ENCODE measurements at places on chromosomes 2 and 18. TPM values are rescaled to one million over a fixed set of nuclear protein-coding genes. Genes with fewer than 3 reads are reported as not detected.

DNA sequence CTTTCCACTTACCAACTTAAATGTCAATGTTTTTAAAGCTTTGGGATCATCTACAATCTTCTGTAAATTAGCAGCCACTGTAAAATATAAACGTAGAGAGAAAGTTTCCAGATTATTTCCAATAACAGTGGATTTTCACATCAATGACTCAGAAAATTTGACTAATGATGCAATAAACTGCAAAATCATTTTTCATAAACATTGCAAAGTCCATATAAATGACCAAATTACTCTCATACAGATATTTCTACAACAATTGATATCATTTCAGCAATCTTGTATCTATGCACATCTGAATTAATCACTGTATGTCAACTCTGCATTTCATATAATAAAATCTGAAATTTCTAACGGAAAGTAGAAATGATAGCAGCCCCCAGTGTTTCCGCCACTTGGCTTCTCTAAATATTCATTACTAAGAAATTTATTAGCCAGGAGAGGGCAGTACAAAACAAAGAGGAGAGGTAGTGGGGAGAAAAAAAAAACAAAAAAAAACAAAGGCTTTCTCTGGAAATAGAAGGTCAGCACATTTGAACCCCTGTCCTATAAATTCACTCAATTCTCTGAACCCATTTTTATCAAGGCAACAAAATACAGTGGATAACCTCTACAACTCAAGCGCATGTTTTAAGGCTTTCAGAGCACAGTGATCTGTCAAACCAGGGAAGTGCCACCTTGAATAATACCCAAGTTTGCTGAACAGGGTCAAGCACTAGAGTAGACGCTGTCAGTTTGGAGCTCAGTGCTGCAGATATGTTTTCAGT lies 282.6 kb downstream of the STK39 start:
- no peak for DNase-seq

- no peak for DNase-seq
Observed at GRCh38 chr18:57437402-57437765, 2.2 kb downstream of the ONECUT2 start.

- no peak for DNase-seq
Observed at GRCh38 chr2:140905083-140905781, 1225.6 kb downstream of the LRP1B start.

DNA sequence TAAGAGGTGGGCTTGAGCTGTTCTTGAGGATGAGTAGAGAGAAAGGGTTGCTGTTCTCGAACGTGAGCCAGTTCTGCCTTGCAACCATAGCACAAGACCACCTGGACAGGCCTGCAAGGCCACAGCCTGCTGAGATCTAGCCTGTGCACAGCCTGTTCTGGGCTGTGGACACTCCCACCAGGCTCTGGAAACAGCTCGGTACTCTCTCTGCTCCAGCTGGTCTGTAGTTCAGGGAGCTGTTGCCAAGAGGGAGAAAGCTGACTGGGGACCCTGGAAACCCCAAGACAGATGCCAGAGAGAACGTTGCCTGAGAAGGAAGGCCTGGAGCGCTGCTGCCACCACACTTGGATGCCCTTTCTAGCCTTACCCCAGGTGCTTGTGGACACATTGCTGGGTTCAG lies 69.8 kb downstream of the CTIF start:
- DNase-seq: no peak

- DNase-seq: no peak
Observed at GRCh38 chr2:71048096-71048495, 20.4 kb upstream of the NAGK start.

- no peak for DNase-seq
Observed at GRCh38 chr2:232878855-232879617, 9.0 kb downstream of the SNORC start.

DNA sequence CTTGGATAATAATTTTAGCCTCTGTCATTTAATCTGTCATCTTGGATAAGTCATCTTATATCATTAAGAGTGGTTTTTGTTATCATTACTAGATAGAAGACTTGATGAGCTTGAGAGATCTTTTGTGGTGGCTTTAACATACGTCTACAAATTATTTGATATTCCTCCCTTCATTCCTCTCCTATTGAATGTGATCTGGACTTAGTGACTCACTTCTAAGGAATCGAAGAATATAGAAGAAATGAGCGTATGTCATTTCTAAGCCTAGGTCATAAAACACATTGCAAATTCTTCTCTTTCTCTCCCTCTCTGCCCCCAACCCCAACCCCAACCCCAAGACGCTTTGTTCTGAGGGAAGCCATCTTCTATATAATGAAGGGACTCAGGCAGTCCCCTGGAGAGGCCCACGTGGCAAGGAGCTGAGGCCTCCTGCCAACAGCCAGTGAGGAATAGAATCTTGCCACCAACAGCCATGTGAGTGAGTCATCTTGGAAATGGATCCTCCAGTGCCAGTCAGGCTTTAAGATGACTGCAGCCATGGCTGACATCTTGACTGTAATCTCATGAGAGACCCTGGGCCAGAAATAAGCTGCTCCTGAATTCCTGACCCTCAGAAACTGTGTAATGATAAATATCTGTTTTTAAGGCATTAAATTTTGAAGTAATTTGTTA lies 221.6 kb upstream of the SP5 start:
- no peak for DNase-seq

GRCh38 chr2:102034683-102035548 lies 43.2 kb downstream of the IL1R2 start:
- DNase-seq: no peak

GRCh38 chr18:32847691-32848090 lies 74.9 kb upstream of the KLHL14 start:
- no peak for DNase-seq

DNA sequence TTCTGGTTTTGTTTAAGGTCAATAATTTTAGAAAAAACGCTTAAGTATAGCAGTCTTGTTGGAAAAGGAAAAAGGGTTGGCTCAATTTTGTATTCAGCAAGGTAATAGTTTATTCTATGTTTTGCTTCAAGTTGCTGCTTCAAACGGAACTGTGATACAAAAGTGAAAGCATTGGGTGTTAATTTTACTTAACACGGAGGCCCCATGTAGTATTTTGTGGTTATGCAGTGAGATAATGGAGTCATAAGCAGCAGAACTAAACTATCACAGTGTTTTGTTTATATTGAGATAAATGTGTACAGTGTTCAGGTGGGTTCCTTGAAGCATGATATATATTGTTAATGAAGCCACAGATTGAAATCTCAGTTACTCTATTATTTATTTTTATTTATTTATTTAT lies 67.0 kb upstream of the LYPD6B start:
- no peak for DNase-seq

GRCh38 chr2:170265321-170265720 lies 87.4 kb downstream of the MYO3B start:
- DNase-seq: no peak

ABCA12 gene
- not detected for total RNA-seq

OSBPL6 gene
- total RNA-seq: 0.88 TPM

ALPP gene
- total RNA-seq: not detected

DSC1 gene
- total RNA-seq: not detected

ATOH8 gene
- 0.55 TPM for total RNA-seq

ASB18 gene
- total RNA-seq: not detected

SMAD2 gene
- 174 TPM for total RNA-seq

Measured in activated CD4-positive, alpha-beta memory T cell treated with anti-CD3 and anti-CD28 coated beads, Interleukin-2, amount 10 ng/mL, durations not matched to agents 7 days and 5 days (primary cell).